ENCODE measurements at places on chromosomes 3 and 15.

GRCh38 chr3:59128685-59129084, 78.9 kb upstream of the CFAP20DC start:
- DNase-seq: no peak

DNA sequence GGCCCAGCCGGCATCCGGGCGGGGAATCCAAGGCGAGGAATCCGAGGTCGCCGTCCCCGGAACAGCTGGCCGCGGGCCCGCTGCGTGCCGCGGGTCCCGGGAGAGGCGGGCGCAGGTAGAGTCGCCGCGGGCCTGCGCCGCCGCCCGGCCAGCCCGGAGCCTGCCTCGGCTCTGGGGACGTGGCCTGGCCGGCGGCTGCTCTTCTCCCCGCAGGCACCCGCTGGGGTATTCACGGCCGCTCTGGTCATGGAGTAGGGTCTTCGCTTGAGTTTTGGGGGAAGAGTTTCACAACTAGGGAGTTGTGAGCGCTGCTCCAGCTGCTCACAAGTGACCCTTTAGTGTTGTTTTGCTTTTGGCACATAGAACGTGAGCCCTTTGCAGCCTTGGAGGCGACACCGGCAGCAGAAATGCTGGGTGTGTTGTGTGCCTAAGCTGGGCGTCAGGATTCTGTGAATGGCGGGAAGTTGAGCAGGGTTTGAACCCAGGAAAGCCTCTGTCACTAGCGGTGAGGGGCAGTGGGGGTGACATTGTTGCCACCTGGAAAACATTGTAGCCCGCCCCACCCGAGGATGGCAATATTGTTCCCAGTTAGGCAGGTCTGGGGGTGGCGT, 4.0 kb downstream of the TRIM71 start:
- DNase-seq: no peak

- DNase-seq: no peak
Measured at GRCh38 chr3:127173516-127174166, 19.3 kb upstream of the PRR23E start.

- DNase-seq: no peak
Measured at GRCh38 chr3:64392001-64392400, 166.7 kb upstream of the PRICKLE2 start.

DNA sequence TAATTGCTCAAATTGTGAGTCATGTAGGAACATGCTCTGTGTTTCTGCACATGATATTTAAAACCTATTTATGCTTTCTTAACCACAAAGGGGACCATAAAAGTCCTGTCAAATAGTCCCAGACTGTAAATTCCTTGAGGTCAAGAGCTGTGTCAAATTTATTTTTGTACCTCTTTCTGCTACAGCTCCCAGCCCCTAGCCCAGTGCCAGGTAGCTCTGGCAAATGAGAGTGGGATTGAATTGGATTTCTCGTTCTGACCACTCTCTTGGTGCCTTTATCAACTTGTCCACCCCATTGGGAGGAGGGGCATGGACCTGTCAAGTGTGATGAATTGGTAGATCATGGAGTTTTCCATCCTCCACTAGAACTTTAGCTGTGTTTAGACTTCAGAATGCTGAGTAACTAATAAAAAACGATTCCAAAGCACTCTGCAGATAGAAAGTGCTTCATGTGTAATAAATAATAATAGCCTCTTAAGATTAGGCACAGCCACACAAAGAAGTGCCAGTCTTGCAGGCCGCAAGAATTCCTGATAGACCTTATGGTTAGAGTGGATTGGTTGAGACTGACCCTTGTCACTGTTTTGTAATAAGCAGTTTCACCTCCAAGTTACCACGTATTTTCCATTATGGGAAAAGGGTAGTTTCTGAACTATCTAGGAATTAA, 120.4 kb downstream of the LPP start:
- DNase-seq: no peak

- DNase-seq: no peak
Measured at GRCh38 chr15:72856549-72857040, 73.0 kb upstream of the ADPGK start.

Measured in GM12864 (cell line).